ENCODE measurements at places on chromosomes 11 and 22.

- no peak for DNase-seq
These were observed 26.2 kb downstream of the FSHB start for GRCh38 chr11:30257058-30257457.

GRCh38 chr11:12822392-12823022 lies 148.3 kb downstream of the TEAD1 start:
- no peak for DNase-seq

DNA sequence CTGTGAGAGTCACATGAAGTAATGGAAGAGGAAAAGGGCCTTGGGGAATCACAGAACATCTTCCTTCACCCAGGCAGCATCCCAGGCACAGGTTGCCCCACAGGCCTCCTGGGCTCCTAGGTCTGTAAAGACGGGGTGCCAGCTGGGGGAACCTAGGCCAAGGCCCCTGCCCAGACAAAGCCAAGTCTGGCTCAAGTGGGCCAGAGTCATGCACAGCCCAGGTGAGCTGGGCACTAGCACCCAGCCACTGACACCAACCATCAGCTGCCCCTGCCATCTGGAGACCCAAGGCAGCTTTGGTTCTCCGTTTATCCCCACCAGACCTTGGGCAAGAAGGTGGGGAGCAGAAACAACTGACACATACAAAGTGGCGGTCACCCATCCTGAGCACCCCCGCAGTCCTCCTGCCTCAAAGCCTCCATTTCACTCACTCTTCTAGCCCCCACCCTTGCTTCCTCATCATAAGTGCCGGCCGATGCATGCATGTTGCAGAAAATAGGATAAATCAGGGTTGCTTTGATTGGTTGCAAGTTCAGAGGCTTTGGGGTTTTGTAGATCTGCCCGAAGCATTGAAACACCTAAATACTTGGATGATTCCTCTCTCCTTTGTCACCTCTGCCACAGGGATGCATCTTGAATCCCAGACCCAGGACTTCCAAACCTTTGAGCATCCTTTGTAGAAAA lies 26.5 kb upstream of the TMPRSS4 start:
- DNase-seq = no peak

- no peak for DNase-seq
These were observed 11.0 kb upstream of the SPDYC start for GRCh38 chr11:65159012-65159411.

DNA sequence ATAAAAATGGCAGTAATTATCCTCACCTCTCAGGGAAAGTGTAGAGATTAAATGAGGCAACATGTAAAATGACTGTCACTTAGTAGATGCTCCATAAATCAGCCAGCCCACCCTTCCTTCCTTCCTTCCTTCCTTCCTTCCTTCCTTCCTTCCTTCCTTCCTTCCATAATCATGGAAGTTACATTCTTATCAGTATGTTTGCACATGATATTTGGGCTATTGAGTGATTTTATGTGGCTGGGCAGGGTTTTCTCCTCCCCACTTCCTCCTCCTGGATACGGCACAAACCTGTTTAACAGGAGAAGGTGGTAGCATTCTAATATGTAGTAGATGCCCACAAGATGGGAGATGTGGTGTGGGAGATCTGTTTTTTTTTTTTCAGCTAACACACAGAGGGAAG lies 11.9 kb downstream of the LYVE1 start:
- no peak for DNase-seq

DNA sequence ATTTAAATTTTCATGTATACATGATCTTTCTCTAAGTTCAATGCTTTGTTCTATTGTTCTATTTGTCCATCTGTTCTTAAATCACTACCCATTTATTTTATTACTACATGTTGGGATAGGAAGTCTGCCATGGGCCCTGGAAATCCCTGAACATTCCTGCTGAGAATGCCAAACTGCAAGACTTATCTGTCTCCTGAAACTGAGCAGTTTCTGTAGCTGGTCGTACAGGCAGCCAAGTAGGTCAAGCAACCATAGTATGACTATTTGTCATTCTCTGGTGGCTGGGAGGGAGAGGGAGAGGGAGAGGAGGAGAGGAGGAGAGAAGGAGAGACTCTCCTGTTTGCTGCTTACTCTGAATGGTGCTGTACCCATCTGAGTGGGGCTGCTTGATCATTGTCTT lies 82.8 kb upstream of the SNX19 start:
- DNase-seq = no peak

GRCh38 chr11:107882095-107882820 lies 23.7 kb upstream of the SLC35F2 start:
- DNase-seq = no peak

DNA sequence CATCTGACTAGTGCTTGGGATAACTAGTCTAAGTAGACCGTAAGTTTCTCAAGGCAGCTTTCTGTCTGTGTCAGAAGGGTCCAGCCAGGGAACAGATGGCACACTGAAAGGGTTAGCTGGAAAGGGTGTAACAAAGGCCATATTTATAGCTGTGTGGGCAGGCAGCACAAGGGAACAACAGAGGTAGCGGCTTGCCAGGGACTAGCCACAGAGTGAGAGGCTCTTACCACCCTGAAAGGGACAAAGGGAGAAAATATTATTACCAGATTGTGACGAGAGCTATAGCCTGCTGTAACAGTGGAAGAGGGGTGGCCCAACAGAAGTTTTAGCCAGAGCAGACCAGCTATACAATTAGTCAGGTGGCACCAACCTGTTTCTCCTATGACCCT lies 129.4 kb downstream of the CCDC34 start:
- DNase-seq = no peak

- DNase-seq = peak; percentile 61
These were observed 9.8 kb downstream of the KRTAP5-6 start for GRCh38 chr11:1706634-1707400.

- no peak for DNase-seq
These were observed 71.8 kb upstream of the NCAM1 start for GRCh38 chr11:112889446-112889845.

- DNase-seq = no peak
These were observed 28.2 kb downstream of the ANKRD42 start for GRCh38 chr11:83221694-83222093.

- DNase-seq = peak; percentile 52
These were observed 50.3 kb downstream of the CHRDL2 start for GRCh38 chr11:74680703-74681531.

DNA sequence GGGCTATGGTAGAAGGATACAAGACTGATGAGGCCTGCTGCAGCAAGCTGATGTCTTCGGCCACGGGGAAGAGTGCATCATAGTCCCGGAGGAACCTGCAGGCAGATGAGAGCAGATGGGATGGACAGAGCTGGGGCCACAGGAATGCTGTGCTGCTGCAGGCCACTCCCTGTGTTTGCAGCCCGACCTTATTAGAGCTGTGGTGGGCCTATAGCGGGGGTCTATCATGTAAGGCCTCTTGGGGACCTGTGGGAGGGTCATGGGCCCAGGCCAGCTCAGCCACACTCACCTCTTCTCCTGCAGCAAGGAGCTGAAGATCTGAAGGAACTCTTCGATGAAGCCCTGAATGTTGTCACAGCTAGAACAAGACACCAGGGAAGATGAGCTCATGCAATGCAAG lies 31.9 kb downstream of the ASCC2 start:
- no peak for DNase-seq

- peak; percentile 90 for DNase-seq
These were observed 603 bp downstream of the ESRRA start for GRCh38 chr11:64305691-64306562.

- no peak for DNase-seq
These were observed 92.0 kb downstream of the SLC17A6 start for GRCh38 chr11:22430141-22430541.

GRCh38 chr11:74505911-74506310 lies 12.4 kb upstream of the LIPT2 start:
- no peak for DNase-seq

DNA sequence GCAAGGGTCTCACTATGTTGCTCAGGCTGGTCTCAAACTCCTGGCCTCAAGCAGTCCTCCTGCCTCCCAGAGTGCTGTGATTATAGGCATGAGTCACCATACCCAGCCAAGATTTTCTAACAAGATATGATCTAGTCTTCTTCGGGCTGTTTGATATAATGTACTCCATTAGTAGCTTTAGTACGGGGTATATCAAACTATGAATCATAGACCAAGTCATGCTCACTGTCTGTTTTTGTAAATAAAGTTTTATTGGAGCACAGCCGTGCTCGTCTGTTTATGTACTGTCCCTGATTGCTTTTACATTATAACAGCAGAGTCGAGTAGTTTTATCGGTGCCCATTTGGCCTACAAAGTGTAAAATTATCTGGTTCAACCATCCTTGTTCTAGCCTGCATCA lies 43.9 kb upstream of the GRIK4 start:
- no peak for DNase-seq

DNA sequence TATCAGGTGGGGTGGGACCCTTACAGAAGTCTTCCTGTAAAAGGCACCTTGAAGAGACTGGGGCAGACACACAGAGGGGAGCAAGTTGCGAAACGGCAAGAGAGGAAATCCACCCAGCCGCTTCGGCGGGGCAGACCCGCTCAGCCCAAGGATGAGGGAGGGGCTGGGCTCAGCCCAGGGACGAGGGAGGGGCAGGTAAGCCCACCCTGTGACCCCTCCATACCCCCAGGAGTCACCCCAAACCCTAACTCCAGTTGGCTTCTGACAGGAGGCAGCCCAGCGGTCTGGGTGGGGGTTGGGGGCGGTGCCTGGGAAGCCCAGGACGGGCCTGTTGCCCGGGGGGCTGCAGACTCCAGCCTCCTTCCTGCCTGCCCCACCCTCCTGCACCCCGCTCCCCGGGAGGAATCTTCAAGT lies 965 bp downstream of the OSBPL5 start:
- no peak for DNase-seq

DNA sequence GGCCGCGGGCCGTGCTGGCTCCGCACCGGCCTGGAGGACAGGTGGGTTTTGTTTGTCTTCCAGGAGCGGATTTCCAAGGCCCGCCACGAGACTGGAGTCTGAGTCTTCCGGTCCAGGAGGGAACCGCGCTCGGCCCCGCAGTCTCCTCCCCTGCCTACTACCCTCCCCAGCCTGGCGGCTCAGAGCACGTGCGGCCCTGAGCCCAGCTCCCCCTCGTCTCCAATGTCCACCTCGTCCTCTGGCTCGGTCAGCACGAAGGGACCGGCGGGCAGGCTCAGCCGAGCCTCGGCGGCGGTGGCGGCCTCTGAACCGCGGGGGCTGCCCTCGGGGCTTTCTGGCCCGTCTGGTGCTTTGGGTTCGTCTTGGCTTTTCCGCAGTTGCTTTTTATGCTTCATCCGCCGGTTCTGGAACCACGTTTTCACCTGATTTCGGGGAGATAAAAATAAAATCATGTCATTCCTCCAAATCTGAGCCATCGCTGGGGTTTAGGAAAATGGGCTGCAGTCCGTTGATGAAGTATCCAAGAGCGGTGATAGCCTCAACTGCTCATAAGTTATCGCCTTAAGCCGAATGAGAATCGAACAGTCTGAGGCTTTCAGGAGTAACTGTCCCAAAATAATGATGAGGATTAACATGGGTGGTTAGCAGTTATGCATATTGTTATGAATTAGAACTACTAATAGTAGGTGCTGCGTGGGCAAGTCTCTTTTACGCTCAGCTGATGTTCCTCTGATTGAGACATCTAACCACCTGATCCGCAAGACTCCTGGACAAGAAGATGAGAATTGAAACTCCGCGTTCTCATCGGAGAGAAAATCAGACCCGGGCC lies 4.0 kb downstream of the BSX start:
- peak; percentile 61 for DNase-seq

DNA sequence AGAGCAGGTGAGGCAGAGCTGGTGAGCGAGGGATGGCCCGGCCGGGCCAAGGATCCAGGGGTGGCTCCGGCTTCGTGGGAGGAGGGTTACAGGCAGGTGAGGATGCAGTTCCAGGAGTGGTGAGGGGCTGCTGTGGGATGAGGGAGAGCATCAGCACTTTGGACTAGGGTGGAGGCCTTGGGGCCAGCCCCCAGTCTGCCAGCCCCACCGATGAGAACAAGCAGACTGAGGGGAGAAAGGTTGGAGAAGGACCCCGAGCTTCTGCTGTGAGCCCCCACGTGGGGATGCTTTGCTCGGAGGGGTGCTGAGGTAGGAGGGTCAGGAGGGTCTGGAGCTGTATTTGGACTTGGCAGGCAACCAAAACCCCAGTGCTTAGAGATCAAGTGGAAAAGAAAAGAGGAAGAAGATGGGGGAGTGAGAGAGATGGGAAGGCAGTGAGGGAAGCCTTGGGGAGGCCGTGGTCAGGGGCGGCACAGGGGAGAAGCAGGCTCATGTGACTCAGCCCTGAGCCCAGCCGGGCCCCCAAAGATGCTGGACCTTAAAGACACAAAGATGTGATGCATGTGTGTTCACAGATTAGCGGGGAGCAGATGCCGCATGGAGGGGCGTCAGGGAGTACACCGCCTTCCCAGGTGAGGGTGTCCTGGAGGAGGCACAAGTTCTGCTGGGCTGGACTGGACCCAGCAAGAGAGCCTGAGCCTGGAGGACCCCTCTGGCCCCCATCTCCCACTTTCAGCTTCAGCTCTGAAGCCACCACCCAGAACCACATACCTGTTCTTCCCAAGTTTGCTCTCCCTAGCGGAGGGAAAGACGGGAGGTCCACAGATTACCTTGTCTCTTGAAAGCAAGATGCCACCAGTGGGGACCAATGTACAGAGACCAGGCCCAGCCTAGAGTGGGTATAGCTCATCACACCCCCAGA lies 91.3 kb downstream of the CDKN1C start:
- DNase-seq = peak; percentile 53

GRCh38 chr11:116275635-116276034 lies 497.2 kb downstream of the BUD13 start:
- DNase-seq = no peak

DNA sequence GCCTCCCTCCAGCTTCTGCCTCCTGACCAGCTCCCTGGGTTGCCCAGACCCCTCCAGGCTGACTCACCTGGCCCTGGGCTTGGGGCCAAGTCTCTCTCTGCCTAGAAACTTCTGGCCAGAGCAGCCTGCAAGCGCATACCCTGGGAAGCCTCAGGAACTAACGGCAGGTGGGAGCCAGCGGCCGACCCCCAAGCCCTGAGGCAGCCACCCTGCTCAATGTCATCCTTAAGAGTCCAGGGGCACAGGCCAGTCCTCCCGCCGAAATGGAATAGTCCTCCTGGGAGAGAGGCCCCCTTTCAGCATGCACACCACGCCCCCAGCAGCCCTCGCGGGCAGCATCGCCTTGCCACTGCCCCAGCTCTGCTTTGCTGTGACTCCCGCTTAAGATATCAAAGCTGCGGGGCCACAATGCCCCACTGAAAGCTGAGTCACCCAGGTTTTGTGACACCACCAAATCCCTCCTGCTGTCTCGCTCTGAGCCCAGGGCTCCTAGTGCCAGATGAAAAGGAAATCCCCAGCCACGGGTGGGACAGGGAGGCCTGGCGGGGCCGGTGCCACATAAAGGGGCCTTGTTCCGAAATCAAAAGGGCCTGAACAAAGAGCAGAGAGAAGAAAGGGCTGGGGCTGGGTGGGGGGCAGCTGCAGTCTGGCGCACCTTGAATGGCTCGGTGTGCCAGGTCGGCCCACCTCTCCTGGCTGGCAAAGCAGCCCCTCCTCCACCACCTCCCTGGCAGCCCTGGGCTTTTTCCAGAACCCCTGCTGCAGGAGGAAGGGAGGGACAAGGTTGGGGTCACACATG lies 21.4 kb upstream of the FGF3 start:
- peak; percentile 50 for DNase-seq

GRCh38 chr11:59291228-59291627 lies 67.5 kb upstream of the OR5AN1 start:
- no peak for DNase-seq

GRCh38 chr22:36184433-36185025 lies 17.1 kb downstream of the APOL4 start:
- peak; percentile 25 for DNase-seq

GRCh38 chr11:134333946-134334345 lies 2.2 kb downstream of the GLB1L2 start:
- no peak for DNase-seq

All from activated effector memory CD4-positive, alpha-beta T cell treated with anti-CD3 and anti-CD28 coated beads, Interleukin-2, amount 50 U/mL, for 16 hours (primary cell).